Heart left ventricle (tissue), 16 donors: ENCODE measurements at places on chromosomes 1 and 21.
A peak's percentile ranks its signal among the peaks of the same experiment; 100 is the strongest.

- peaks cover 39% of the 10 kb centered on the region for H3K27me3 ChIP-seq
- H3K36me3 ChIP-seq: no peaks in the 10 kb centered on the region
- DNase-seq: no peak
- H3K4me3 ChIP-seq: no peak overlapping the region
- H3K27ac ChIP-seq: no peak overlapping the region
Observed at GRCh38 chr1:92478393-92478792, 8.3 kb downstream of the GFI1 start.

- no peak overlapping the region for H3K4me3 ChIP-seq
- no peak overlapping the region for H3K27ac ChIP-seq
- H3K36me3 ChIP-seq: peaks cover 25% of the 10 kb centered on the region
- peaks cover 9% of the 10 kb centered on the region for H3K4me1 ChIP-seq
- no peak for DNase-seq
Observed at GRCh38 chr21:43697758-43698643, 20.9 kb upstream of the PDXK start.

DNA sequence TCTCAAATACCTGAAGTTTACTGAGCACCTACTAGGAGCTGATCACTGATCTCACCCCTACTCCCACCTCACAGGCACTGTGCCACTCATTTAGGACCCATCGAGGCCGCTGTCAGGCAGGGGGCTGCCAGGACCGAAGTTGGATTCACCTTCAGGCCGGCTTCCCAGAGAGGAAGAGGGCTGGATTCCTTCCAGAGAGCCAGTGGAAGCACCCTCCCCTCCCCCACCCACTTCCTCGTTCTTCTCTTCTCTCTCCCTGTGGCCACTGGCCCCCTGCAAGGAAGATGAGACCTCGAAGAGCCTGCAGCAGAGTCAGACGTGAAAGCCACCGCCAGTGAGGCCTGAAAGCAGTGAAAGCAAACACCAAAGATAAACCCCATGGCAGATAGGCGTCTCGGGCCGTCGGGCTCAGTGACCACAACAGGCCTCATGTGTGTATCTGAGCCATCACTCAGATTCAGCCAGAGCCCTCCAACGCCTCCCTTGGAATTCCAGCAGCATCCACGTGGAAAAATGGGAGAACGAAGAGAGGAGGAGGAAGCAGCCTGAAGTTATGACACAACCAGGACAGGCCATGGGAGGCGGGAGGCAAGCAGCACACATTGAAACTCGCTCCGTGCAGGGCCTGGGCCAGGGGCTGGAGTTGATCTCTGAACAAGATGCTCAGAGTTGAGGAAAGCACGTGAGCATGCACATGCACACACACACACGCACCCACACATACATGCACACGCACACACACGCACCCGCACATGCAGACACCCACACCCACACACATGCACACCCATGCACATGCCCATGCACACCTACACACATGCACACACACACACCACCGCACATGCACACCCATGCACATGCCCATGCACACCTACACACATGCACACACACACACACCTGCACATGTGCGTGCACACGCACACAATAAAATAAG is 6.2 kb upstream of the AGTRAP start:
- no peaks in the 10 kb centered on the region for H3K27me3 ChIP-seq
- H3K4me3 ChIP-seq: no peak overlapping the region
- H3K36me3 ChIP-seq: no peaks in the 10 kb centered on the region
- peak overlapping the region; percentile 93 for H3K27ac ChIP-seq
- DNase-seq: no peak
- H3K4me1 ChIP-seq: peaks cover 71% of the 10 kb centered on the region

- H3K4me1 ChIP-seq: no peaks in the 10 kb centered on the region
- no peak for DNase-seq
- H3K4me3 ChIP-seq: no peak overlapping the region
- H3K36me3 ChIP-seq: no peaks in the 10 kb centered on the region
- no peaks in the 10 kb centered on the region for H3K27me3 ChIP-seq
Observed at GRCh38 chr1:177282976-177283375, 112.2 kb downstream of the BRINP2 start.

GRCh38 chr1:74689621-74690363 is 16.2 kb upstream of the ERICH3 start:
- H3K4me1 ChIP-seq: no peaks in the 10 kb centered on the region
- no peak for DNase-seq
- no peaks in the 10 kb centered on the region for H3K27me3 ChIP-seq

GRCh38 chr21:46127239-46128105 is 27.9 kb downstream of the FTCD start:
- H3K27me3 ChIP-seq: no peaks in the 10 kb centered on the region
- DNase-seq: peak; percentile 24
- no peak overlapping the region for H3K4me3 ChIP-seq
- no peaks in the 10 kb centered on the region for H3K36me3 ChIP-seq
- peaks cover 6% of the 10 kb centered on the region for H3K4me1 ChIP-seq
